ENCODE measurements at places on chromosomes 12 and 14.

GRCh38 chr14:52325126-52325525 lies 11.0 kb downstream of the PTGER2 start:
- no peak for DNase-seq

GRCh38 chr12:121237415-121237814 lies 27.5 kb downstream of the P2RX4 start:
- DNase-seq, result no peak

DNA sequence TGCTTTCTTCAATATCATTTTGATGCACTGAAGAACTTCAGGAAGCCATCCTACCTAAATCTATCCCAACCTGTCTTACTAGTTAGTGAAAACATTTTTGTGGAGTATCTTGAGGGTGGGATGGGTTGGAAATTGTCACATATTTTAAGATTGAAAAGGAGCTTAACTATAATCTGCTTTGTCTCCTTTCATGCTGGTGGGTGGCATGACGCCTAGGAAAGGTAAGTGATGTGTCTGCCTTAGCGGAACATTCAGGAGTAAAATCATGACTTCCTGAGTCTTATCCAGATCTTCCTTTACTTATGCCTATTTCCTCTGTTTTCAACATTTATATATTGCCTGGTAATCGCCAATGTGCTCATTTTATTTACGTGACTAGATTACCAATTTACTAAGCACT lies 74.1 kb downstream of the FLRT2 start:
- DNase-seq, result no peak

DNA sequence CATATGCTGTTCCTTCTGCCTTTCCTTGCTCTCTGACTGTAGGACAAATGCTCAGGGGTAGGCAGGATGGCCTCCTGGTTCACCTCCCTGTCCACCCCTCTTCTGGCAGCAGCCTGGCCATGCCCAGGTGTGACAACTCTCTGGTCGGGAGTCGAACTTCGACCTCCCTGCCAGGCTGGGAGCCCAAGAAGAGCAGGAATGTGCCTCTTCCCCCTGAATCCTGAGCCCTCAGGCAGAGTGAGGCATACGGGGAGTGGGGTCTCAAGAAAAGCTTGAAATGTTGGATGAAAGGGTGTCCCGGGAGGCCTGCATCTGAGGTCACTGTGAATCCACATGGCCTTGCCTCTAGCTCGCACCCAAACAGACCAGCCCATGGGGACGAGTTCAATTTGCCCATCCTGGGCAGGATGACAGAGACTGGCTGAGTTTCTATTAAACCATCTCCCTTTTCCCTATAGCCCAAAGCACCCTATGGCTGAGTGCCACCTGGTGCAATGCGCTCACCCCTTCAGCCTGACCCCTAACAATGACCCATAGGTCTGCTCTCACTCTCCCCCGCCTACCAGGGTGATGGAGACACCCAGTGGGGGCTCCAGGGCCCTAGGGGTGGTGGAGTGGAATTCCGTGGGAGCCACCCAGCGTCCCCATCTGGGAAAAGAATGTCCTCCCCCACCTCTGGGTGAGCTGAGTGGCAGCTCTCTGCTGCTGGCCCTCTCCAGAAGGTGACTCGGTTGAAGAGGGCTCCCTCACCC lies 52.9 kb upstream of the DIO3 start:
- DNase-seq, result no peak

DNA sequence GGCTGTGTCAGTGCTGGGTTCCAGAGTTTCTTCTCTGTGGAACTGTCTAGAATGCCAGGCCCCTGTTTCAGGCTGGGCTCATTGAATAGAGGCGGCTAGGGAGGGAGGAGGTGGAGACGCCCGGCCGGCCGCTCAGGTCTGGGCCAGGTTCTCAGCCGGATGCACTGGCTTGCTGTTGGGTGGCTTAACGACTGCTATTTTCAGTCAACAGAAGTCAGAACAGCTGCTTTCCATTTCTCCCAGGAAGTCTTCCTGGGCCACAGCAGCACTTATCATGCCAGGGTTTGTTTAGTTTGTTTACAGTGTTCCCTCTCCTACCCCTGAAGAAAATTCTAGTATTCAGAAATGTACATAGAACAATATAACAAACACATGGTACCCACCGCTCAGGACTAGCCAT lies 26.0 kb upstream of the VPS37B start:
- no peak for DNase-seq

DNA sequence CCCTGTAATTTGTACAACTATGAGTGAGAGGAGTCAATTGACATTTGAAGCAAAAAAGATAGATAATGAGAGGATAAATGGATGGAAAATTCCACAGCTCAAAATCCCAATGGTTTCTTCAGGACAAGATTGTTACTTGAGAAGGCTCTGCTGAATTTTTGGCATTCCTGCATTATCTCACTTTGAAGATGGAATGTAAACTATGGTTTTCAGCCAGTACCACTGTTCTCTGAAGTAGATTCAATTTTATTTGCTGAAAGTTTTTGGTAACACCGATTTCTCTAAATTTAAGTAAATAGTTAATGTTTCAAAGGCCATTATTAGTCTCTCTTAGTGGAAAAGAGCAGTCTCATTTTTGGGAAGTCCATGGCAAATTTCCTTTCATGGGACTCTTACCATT lies 121.9 kb upstream of the SLC38A2 start:
- peak; percentile 68 for DNase-seq

DNA sequence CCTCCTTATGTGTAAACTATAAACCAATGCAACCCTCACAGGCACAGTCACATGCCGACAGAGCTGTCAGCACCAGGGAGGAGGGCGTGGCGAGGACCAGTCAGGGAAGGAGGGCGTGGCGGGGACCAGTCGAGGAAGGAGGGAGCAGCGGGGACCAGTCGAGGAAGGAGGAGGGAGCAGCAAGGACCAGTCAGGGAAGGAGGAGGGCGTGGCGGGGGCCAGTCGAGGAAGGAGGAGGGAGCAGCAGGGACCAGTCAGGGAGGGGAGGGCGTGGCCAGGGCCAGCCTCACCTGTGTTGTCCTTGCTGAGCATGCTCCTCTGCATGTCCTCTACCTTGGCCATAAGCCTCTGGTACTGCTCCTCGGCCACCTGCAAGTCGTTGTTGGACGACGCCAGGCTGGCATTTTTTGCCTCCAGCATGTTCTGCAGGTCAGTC lies 24.2 kb downstream of the GOLGA3 start:
- no peak for DNase-seq

- DNase-seq, result no peak
Measured at GRCh38 chr12:89661706-89662330, 46.8 kb downstream of the ATP2B1 start.

DNA sequence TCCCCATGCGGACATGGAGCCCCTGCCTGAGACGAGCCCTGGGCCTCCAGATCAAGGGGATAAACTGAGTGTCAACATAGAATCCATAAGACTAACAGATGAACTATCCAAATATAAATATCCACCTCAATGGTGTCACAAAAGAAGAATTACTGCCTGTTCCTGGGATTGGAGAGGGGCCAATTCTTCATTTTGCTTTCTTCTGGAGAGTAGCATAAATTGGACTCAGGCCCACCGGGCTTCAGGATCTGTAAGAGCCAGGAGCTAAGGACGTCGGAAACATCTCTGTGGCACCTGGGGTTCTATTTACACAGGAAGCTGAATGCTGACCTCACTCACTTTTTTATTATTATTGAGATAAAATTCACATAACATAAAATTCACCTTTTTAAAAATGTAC lies 408.2 kb upstream of the CCDC196 start:
- DNase-seq, result no peak

- DNase-seq, result no peak
Measured at GRCh38 chr14:20415782-20416206, 2.5 kb upstream of the TEP1 start.

GRCh38 chr12:122086641-122087285 lies 8.2 kb downstream of the MLXIP start:
- DNase-seq, result no peak

GRCh38 chr12:26195641-26196420 lies 458 bp downstream of the SSPN start:
- peak; percentile 66 for DNase-seq

GRCh38 chr14:86915406-86915805 lies 1077.6 kb downstream of the GALC start:
- no peak for DNase-seq

DNA sequence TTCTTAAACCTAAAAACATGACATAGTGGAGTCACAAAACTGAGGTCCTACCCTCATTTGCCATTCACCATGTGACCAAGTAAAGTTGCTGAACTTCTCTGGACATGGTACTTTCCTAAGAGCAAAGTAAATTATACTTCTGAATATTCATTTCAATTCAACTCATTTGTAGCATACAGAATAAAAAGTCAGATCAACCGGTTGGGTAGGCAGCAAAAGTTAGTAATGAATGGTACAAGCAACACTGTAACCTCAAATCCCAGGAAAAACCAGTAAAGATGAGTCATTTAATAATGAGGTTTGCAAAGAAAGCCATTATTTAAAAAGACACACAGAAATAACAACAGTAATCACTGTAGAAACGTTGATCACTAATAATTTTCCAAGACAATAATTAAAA lies 8.7 kb downstream of the POLE2 start:
- no peak for DNase-seq

GRCh38 chr12:29207120-29207519 lies 58.0 kb downstream of the FAR2 start:
- no peak for DNase-seq

DNA sequence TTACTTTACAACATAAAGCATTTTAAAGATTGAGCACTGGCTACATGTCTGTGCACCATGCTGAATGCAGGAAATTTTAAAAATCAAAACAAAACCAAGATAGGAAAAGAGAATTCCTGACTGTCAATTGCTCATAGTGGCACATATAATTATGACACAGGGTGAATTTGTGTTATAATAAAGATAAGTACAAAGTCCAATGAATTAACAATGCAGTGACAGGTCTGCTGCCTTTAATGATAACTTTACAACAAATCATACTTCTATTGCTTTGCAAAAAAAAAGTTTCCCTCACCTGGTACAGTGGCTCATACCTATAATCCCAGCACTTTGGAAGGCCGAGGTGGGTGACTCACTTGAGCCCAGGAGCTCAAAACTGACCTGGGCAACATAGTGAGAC lies 93.8 kb upstream of the OSBPL8 start:
- no peak for DNase-seq

DNA sequence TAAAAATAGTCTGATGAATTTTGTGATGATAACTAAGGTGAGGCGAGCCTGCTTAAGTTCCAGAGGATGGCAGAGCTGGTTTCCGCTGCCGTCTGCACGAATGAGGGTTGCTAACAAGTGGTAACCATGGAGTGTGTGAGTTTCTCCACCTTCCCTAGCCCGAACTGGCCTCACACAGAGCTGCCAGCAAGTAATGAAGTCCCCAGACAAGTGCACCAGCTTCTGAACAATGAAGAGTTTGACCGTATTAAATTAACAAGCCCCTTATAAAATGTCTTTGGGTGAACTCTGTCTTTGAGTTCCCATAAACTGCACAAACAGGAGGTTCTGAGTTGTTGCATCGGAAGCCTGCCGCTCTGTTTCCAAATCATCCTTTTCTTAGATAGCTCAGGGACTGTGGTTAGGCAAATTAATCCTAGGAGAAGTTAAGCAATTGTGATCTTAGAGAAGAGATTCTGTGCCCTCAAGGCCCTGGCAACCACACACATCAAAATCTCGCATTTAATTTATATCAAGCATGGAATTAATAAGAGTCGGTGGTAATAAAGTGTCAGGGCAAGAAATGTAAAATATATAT lies 274.1 kb upstream of the DAAM1 start:
- DNase-seq, result no peak

GRCh38 chr12:70251661-70252060 lies 8.4 kb downstream of the CNOT2 start:
- no peak for DNase-seq

GRCh38 chr14:68580671-68581070 lies 212.2 kb downstream of the ZFP36L1 start:
- no peak for DNase-seq

- DNase-seq, result no peak
Measured at GRCh38 chr12:227286-227915, 13.4 kb upstream of the SLC6A12 start.

- no peak for DNase-seq
Measured at GRCh38 chr14:89748004-89748403, 206.5 kb downstream of the EFCAB11 start.

- DNase-seq, result no peak
Measured at GRCh38 chr14:79668951-79669350, 542.4 kb downstream of the DIO2 start.

DNA sequence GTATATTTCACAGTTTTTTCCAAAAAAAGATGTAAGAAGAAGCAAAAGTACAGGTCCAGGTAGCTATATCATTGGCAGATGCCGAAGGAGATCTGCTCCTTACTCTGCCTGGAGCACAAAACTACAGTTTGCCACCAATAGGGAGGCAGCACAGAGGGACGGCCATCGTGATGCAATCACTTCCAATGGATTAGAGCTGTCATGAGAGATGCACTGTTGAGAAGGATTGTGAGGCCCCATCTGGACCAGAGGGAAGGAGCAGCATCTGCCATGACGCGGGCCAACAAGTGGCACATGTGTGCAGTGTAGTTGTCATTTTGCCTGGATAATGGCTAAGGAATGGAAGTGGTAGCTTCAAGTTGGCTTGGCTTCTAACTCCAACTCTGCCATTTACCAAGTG lies 318.8 kb upstream of the FKBP4 start:
- no peak for DNase-seq

DNA sequence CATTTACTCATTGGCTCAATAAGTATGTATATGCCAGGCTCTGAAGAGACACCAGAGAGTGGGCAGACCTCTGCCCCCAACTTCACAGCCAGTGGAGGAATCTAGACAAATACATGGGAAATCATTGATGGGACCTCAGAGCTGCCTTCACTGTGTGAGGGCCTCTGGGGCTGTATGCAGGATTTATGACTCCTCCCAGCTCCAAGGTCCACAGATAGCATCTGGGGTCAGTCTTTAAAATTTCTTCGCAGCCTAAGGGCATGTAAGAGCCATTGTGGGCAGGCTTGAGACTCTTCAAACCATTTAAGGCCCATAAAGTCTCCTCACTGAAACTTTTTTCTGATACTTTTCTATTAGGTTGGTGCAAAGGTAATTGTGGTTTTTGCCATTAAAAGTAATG lies 125.5 kb downstream of the SPTSSA start:
- no peak for DNase-seq

DNA sequence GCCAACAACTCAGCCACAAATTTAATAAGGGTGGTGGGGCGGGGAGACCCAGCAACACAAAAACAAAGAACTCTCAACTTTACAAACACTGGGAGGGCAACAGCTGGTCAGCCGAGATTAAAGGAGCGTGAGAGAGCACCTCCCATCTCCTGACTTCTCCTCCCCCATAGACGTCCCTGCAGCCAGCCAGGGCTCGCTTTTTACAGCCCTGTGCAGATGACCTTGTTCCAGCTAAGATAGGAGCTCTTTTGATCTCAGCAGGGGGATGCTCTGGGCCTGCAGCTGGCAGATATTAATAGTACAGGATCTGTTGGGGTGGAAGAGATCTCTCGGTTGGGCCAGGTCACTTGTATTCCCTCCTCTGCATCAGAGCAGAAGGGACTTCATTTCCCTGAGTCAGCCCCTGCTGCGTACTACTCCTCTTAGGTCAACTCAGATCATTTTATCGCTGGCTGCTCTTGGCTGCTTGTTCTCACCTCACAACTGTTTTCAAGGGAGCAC lies 475.8 kb downstream of the RAD51B start:
- no peak for DNase-seq

DNA sequence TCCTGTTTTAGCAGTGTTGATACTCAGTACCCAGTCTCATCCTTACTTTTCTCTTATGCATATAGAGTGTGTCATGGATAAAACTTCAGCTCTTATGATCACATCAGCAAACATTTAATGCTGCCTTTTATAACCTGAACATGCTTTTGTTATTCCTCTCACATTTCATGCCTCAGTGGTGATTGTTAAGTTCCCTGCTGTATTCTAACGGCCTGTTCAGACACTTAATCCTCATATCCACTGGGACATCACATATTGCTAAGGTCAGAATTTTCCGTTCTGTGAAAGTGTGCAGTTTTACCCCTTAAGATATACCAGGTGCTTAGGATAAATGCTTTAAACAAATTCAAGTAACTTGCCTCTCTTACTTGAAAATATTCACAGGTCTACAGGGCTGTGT lies 268.7 kb upstream of the SEL1L start:
- DNase-seq, result no peak

All from HS-27A (cell line).